Renal pelvis (tissue), 12 donors: ENCODE measurements at places on chromosomes 11 and 22.

DNA sequence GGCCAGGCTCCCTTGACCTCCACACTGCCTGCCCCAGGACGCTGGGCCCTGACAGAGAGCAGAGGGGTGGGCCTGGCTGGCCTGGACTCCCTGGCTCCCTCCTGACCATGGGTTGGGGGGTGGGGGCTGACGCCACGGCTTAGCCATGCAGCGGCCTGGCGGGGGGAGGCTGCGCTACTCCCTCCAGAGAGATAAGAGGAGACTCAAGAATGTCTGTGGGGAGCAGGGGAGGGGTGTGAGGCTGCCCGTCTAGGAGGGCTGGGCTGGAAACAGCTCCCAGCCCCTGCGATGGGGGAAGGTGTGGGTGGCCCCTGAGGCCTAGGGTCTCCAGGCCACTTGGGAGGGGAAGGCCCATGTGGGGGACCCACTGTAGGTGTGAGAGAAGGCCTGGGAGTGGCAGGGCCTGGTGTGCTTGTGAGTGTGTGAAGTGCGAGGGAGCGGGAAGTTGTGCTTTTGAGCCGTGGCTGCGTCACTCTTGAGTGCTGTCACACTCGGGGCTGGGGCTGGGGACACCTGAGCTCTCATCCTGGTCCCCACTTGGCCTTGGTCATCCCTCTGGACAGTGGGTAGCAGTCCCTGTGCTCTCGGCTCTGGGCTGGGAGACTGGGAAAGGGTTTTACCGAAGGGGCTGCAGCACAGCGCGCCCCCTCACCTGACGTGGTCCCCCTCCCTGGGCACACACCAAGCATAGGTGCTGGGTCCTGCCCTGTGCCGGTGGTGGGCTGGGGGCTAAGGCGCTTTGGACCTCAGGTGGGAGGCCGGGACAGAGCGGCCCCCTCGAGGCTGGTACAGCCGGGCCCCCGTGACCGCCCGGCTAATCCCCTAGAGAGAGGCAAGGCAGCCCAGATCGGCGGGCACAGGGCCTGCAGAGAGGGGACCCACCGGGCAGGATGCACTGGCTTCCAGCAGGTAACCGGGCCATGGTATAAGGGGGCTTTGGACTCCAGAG is 2.4 kb downstream of the MYRF start:
- no peak for DNase-seq

- DNase-seq, result no peak
Measured at GRCh38 chr11:68031144-68031464, 623 bp downstream of the NDUFS8 start.

GRCh38 chr22:30290342-30291057 is 1.2 kb upstream of the CASTOR1 start:
- no peak for DNase-seq

GRCh38 chr11:68904248-68904847 is 657 bp downstream of the IGHMBP2 start:
- no peak for DNase-seq

- DNase-seq, result no peak
Measured at GRCh38 chr11:19012636-19013035, 47.9 kb downstream of the MRGPRX2 start.

DNA sequence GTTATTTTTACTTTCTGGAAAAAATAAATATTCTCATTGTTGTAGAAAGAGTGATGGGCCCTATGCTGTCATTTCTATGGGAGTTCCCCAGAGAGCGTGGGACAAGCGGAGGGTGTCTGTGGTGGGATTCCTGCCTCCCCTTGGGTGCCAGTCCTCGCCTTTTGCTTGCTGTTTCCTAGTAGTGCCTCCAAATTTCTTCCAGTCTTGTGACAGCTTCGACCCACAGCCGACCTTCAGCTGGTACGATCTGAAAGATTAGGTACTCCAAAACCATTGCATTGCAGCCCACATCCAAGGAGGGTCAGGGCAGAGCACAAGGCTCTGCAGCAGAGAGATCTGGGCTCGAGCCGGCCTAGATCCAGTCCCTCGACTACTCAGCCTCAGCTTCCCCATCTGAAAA is 58.9 kb upstream of the EMID1 start:
- DNase-seq, result no peak

DNA sequence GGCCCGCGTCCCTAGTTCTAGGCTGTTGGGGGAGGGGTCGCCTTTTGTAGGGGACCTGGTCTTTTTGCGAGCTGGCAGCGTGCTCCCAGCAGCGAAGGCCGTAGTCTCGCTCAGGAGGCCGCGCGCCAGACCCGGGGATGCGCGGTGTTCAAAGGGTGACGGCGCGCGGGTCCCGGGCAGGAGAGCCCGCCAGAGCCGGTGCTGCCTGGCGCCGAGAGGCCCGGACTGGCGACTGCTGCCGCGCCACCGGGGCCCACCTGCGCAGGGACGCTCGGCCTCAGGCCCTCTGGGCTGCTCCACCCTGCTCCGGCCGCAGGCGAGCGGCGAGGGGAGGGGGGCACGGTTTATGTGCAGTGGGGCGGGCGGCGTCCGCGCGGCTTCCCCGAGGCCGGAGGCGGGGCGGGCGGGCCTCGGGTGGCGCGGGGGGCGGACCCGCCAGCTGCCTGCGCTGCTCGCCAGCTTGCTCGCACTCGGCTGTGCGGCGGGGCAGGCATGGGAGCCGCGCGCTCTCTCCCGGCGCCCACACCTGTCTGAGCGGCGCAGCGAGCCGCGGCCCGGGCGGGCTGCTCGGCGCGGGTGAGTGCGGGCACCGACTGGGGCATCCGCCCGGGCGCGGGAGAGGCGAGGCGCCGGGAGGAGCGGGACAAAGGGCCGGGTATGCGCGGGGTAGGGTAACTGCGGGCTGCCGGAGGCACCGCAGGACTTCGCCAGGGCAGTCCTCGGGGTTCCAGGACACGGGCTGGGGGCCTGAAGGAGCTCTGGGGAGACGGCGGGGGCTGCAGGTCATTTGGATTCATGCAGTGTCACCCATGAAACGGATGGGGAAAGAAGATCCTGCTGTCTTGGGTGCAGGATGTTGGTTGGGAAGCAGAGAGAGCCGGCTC is at the start of gene PRSS23:
PRSS23 (plus strand) TSS at position 467 of the 884 bp plus-strand sequence. CDS start 7,102 bp downstream, outside the sequence.
- DNase-seq, result peak; percentile 64

GRCh38 chr22:27405672-27406388 is 395.7 kb downstream of the MN1 start:
- DNase-seq, result no peak

- no peak for DNase-seq
Measured at GRCh38 chr11:86151174-86152005, 82.5 kb upstream of the PICALM start.

DNA sequence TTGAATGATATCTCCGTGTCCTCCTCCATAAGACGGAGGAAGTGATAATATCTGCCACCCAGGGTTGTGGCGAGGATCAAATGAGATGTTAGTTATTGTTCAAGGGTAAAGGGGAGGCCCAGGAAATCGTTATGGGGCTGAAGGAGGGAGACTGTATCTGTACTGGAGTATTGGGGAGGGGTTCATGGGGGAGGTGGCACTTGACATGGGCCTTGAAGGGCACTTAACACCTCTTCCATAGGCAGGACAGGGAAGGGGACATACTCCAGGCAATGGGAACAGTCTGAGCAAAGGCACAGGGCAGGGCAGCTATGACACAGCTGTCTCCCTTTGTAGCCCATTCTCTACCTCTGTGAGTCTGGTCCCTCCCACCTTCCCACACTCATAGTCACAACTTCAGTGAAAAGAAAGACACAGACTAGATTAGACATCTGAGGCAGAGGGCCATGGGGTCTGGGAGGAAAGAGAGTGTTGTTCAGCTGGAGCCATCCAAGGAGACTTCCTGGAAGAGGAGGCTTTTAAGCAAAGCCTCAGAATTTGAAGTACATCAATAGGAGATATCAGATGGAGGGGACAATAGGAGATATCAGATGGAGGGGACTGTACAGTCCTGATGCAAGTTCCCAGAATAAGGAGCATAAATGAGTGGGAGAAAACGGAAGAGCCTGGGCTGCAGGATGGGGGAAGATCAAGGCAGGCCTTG is 15.8 kb upstream of the DGKZ start:
- no peak for DNase-seq

DNA sequence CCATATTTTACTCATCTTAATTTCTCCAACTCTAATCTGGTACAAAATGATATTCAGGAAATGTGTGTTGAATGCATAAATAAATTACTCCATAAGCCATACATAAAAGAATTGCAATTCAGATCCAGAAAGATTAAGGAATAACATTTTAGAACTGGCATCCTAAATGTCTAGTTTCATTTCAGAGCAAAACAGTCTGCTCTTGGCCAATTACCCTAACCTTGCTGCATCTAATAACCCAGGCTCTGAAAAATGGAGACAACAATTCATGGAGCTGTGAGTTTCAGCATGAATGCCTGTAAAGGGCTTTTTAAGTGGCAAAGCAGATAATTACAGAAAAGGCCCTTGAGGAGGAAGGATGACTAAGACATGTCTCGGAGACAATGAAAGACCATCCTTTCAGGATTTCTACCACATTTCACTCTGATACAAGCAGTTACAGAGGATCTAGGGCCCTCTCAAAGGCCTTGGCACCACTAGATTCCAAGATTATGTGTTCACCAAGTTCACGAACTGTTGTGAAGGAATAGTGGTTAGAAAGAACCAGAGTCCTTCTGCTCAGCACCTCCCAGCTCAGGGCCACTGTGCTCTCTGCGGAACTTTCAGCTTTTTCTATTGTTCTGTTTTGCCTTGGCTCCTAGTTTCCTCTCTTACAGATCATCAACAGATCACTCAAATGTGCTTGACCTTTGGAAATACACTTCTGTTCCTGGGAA is 157.6 kb upstream of the BLID start:
- DNase-seq, result no peak

DNA sequence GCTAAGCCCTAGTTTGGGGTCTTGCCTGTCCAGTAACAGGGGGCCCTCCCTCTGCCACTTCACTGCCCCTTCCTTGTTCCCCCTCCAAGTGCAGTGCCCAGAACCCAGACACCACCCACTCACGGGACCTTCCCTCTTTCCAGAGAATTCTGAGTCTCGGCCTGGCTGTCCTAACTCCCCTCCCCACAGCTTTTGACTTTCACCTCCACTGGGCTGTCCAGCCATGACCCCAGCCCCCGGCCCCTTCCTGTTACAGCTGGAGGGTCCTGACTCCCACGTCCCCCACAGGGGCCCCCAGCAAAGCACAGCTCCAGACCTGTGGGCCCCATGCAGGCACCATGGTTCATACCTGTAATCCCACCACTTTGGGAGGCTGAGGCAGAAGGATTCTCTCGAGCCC is 71.5 kb downstream of the BRD1 start:
- no peak for DNase-seq

GRCh38 chr11:117734601-117735024 is 62.4 kb downstream of the DSCAML1 start:
- DNase-seq, result no peak

GRCh38 chr11:119204066-119204465 is 2.1 kb upstream of the CBL start:
- DNase-seq, result no peak

GRCh38 chr11:75773595-75774353 is 5.2 kb downstream of the DGAT2 start:
- no peak for DNase-seq

DNA sequence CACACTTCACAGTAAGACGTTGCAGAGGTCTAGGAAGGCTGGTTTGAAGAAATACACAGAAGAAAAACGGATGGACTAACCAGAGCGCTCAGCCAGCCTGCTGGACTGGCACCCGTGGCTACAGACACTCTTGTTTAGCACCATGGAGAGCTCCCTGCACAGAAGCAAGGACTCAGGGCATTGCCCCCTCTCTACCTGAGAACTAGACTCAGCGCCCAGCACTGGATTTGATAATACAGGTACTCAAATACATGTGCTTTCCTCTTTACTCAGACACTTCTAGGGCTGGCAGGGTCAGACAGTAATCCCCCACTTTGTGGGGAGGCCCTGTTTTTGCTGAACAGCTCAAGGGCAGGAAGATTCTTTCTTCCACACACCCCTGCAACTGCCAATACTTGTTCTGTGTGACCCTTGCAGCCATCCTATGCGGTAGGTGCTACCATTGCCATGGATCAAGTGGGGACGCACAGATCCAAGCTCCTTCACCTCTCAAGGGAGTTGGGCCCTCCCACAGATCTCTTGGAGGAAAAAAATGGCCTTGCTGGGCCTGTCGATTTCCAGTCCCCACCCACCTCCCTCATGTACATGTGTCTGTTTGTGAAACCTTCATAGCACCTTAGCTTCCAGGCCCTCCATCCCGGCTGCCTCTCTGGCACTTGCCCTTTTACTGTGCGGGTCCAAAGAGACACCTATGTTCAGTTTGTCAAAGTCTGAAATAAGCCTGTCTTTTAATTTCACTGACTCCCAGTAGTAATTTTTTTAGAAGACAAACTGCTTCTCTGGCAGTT is 5.1 kb upstream of the P2RX6 start:
- peak; percentile 84 for DNase-seq

GRCh38 chr22:44147008-44147645 is 33.6 kb upstream of the PARVG start:
- DNase-seq, result no peak

DNA sequence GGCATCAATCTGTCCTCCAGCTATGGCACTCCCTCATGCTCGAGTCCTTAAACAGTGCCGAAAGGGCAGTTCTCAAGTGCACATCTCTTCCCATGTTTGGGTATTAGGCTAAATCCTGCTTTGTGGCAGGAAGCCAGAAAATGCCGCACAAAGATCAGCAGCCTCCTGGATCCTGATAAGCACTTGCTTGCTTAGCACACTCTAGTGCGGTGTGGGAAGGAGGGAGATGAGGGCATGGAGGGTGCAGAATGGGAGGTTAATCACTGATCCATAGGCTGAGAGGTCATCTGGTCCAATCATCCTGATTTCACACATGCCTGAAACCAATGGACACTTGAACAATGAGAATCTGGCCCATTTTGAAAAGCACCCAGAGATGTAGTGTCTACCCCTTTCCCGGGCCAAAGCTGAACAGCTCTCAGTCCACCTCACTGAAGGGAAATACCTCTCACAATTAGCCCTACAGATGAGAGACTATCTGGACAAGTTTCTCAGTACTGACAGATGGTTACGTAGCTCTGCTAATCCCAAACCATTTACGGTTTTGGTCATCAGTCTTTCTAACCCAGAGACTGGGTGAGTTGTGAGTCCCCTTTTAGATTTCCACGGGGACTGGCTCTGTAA is 29.8 kb upstream of the CHRM4 start:
- no peak for DNase-seq
